Activated CD4-positive, alpha-beta T cell treated with anti-CD3 and anti-CD28 coated beads for 24 hours (primary cell): ENCODE measurements at places on chromosomes 13 and 19.

- DNase-seq, result no peak
These were observed 39.2 kb downstream of the STK24 start for GRCh38 chr13:98537740-98538139.

GRCh38 chr19:46254776-46255175 is 25.2 kb downstream of the IGFL1 start:
- DNase-seq, result no peak

GRCh38 chr13:80239571-80240255 is 101.2 kb downstream of the SPRY2 start:
- DNase-seq, result no peak

DNA sequence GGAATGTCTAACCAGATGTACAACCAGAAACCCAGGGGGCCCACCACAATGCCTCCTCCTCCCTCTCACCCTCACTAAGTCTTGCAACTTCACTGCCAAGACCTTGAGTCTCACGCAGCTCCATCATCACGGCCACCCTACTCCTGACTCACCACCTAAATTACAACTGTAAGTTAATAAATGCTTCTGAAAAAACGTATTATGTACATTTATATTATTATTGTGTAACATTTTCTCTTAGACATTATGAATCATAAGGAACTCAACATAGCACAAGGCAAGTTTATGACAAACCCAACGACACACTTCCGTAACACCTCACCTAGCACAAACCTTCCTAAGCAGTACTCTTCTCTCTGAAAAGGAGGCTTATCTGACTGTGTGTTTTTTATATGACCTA is 20.7 kb downstream of the MIPEP start:
- no peak for DNase-seq

GRCh38 chr19:47228937-47229675 is 1.9 kb downstream of the BBC3 start:
- no peak for DNase-seq

DNA sequence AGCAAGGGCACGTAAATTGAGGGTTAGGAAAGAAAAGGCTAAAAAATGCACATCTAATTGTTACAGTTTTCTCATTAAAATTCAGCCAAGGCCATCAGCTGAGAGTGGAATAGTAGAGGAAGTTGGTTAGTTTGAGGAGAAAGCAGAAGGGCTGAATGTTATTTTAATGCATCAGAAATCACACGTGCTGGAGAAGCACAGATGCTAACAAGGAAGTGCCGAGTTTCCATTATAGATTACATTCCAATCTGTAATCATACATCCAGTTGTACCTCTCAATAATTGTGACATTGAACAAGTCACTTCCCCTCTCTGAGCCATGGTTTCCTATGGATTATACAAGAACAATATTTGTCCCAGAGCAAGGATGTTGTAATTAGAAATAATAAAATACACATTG is 25.1 kb downstream of the FPR3 start:
- DNase-seq, result no peak

GRCh38 chr13:48353590-48353989 is 50.0 kb downstream of the RB1 start:
- no peak for DNase-seq

- DNase-seq, result no peak
These were observed 143.6 kb upstream of the SERP2 start for GRCh38 chr13:44230071-44230470.

GRCh38 chr13:20422362-20422761 is 103.3 kb downstream of the CRYL1 start:
- DNase-seq, result no peak

DNA sequence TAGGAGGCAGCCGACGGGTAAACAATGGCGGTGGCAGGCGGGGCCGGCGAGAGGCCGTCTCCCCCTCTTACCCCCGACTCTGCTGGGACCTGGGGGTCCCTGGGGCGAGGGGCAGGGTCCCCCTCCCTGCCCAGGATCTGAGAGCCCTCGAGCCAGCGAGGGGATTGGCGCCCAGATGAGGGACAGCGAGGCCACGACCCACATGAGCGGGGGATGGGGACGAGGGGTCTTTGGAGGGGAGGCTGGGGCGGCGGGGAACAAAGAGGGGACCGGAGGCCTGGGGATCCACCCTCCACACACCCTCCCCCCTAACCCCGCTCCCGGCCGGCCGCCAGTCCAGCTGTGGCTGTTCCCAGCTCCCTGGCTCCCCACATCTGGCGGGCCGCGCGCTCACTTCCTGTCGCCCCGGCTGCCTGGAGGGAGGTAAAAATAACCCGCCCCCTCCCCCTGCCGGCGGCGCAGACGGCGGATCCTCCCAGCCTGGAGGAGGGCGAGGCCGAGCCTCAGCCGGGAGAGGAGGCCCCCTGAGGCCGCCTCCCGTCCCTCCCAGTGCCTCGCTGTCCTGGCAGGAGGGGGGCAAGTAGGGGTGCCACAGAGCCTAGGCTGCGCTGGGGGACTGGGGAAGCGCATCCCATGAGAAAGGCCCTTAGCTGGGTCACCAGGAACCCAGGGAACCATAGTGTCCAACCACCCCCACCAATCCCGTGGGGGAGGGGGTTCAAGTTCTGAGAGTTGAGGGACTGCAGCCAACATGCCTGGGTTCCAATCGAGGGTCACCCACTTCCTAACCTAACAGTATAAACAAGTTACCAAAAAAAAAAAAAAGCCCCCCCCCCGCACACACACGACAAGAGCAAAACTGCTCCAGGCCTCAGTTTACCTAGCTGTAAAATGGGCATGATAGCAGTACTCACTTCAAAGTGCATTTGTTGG is 29.3 kb upstream of the NANOS3 start:
- DNase-seq, result no peak

- peak; percentile 62 for DNase-seq
These were observed 1.1 kb upstream of the FXYD3 start for GRCh38 chr19:35114353-35115176.

GRCh38 chr13:79393564-79394249 is 12.3 kb downstream of the RBM26 start:
- no peak for DNase-seq

DNA sequence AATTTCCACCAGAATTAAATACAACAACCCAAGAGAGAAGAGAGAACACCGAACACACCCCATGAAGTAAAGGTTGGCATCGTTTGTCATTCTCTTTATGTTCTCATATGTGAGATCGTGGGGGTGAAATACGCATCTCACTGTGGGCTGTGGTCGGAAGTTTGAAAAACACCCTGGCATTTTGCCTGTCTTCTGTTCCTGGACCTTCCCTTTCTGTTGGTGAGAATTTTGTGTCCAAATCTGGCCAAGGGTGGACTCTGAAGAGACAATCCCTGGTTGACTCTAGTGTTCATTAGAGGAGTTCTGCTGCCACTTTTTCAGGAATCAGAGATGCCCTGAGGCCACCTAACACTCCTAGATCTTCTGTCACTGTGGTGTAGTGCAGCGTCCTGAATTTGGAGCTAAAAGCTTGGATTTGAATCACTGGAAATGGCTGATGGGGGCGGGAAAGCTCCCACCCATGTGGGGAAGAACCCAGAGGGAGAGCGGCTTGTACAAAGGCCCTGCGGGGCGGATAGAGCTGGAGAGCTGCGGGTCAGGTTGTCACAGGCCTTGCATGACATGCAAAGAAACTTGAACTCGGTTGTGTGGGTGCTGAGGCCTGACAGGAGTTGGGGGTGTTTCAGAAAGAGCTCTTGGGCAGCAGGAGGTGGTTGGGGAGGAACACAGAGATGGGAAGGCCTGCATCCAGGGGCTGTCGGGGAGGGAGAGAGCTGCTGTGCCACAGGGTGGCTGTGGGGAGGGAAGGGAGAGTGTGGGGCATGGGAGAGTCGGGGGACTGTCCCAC is 11.1 kb upstream of the SPATA13 start:
- no peak for DNase-seq

- DNase-seq, result no peak
These were observed 40.7 kb downstream of the IRS2 start for GRCh38 chr13:109745702-109746101.

GRCh38 chr19:9370738-9371619 is 8.2 kb downstream of the ZNF177 start:
- DNase-seq, result no peak

DNA sequence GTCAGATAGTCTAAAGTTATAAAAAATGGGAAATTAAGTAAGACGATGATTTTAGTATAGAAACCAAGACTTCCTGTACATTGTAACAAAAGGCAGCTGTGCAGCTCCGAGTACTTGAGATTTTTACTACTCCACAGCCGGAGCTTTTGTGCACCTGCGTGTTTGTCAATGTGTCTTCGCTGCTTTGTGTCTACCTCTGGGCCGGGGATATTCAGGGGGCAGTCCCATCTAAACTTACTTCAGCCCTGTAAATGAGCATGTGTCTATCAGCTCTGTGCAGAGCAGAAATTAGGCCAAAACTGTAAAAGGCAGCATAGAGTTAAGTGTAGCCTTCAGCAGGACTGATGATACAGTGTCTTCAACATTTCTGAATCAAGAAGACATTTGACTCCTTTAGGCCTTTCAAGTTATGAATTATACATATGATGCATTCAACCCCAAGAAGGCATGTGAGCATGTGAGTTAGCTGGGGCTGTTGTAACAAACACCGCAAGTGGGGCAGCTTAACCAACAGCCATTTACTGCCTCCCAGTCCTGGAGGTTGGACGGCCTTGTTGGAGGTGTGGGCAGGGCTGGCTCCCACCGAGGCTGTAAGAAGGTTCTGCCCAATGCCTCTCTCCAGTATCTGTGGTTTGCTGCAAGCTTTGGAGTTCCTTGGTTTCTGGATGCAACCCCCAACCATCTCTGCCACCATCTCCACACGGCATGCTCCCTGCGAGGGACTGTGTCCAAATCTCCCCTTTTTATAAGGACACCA is 191.0 kb upstream of the IRS2 start:
- no peak for DNase-seq

DNA sequence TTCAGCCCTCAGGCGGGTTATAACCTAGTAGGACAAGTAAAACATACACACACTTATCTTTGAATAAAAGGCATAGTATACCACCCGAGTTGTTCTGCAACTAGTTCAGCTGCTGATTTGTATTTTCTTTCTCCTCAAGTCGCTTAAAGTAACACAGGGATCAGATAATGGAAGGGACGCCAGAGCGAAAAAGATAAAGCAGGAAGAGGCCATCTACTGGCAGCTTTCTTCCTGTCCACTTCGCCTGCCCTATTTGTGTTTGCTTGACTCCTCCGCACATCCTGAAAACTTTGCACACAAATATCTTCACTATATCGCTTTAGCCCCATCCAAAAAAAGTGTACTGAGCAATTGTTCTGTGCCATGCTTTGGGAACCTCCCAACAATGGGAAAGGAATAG is 238.0 kb upstream of the SOX21 start:
- DNase-seq, result no peak

GRCh38 chr13:41468631-41469030 is 11.3 kb downstream of the RGCC start:
- no peak for DNase-seq

DNA sequence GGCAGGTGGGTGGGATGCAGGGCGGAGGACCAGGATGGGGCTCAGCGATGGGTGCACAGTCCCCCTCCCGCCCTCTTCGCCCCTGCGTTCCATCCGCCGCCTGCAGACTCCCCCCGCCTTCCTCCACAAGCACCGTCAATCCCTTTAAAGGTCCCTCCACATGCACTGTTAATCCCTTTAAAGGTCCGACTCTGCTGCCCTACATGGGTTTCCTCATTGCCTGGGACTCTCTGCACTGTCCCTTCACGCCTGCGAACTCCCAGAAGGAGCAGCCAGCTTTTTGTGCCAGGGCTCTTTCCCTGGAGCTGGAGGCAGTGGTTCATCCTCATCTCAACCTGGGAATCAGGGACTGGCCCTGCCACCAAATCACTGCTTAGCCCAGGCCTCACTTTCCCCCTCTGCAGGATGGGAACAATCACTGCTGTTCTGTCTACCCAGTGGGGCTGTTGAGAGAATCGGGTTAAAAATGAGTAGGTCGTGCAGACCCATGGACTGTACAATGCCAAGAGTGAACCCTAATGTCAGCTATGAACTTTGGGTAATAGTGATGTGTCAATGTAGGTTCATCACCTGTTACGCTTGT is 20.4 kb downstream of the ZNF574 start:
- no peak for DNase-seq

DNA sequence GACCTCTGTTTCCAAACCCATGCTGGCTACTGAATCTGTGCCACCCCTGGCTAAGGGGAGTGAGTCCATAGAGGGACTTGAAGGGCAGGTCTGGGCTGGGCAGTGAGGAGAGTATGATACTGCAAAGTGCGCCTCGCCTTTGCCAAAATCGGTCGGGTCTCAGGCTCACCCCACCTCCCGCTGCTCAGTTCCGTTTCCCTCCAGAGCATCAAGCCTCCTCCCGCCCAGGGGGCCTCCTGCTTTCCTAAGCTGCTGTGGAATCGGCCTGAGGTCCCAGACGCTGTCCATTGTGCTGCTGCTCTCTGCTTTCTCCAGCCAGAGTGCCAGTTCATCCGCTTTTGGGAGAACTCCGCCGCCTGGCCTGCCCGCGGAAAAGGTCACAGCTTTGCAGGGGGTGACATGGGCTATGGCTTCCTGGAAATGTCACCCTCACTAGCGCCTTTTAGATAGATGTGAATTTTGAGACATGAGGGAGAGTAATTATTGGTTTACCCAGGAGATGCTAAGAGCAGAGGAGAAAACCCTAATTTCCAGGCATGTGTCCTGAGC is 1418.4 kb downstream of the UQCRFS1 start:
- DNase-seq, result no peak

DNA sequence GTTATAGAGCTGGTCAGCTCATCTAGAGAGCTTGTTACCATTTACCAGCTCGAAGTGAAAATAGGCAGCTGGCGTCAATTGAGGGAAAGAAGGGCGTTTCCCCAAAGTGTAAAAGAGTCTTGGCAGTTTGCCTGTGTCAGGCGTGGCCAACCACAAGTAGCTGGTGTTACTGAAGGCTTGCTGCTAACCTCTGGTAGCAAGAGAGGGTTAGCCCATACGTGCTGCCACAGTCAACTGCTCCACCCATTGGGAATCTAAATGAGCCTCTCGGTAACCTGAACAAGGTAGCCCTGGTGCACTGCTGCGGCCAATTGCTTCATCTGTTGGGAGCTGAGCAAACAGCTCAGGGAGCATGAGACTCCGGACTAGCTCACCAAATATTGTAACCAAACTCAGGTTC is 314.9 kb upstream of the SLITRK5 start:
- no peak for DNase-seq

DNA sequence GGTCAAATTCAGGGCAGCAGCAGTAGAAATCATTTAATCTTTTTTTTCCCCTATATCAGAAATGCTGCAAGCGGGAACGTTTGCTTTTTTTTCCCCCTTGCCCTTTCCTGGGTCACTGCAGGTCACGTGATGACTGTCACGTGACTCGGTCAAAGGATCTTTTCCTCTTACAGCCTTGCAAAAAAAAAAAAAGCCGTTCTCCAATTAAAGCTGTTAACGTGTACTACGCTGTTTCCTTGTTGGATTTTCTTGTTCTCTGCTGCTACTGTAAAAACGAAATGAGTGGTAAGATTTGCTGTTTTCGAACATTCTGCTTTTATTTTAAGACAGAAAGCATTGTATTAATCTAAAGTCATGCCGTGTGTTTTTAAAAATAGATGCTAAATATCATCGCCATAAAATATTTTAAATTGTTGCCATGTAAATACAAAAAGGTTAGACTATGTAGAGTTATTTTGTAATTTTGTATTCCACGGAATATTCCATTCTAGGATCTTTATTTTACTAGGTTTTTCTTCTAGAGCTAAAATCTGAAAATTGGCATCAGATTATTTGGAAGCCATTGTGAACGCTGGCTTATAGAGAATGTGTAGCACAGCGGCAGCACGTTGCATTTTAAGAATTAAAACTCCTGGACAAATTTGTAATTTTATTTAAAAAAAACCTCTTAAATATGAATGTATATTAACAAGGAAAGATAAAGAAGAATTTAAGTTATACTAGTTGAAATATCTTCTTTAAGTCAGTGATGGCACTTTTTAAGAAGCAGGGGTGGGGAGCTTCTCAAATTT is 109.8 kb upstream of the MLNR start:
- peak; percentile 59 for DNase-seq

- no peak for DNase-seq
These were observed 120.5 kb upstream of the PEG3 start for GRCh38 chr19:56960959-56961543.
